ENCODE measurements at places on chromosomes 11 and 22. TPM values are rescaled to one million over a fixed set of nuclear protein-coding genes. Genes with fewer than 3 reads are reported as not detected.

Gene PLAAT5
- total RNA-seq = not detected

Gene APOA4
- total RNA-seq = not detected

Gene OR52I2
- not detected for total RNA-seq

Gene GDPD4
- total RNA-seq = not detected

Gene NCAPH2
- 36.4 TPM for total RNA-seq

Gene IL18
- total RNA-seq = 94.3 TPM

Gene WNT7B
- 135 TPM for total RNA-seq

Gene PRSS23
- total RNA-seq = 450 TPM

Gene ZNF280A
- 3.5 TPM for total RNA-seq

Gene RIMBP3C
- total RNA-seq = 0.27 TPM

Gene CDC42EP2
- total RNA-seq = 13.8 TPM

Gene LINC01488
- total RNA-seq = not detected

Gene LRRC74B
- not detected for total RNA-seq

Gene RAG2
- not detected for total RNA-seq

Gene DRICH1
- total RNA-seq = not detected

Gene NLRP6
- 0.08 TPM for total RNA-seq

Gene OR2D3
- total RNA-seq = not detected

Gene PKP3
- 39.8 TPM for total RNA-seq

Gene SPON1
- total RNA-seq = not detected

Gene TPBGL
- 0.15 TPM for total RNA-seq

Gene RFPL1
- not detected for total RNA-seq

Gene GRAP2
- total RNA-seq = not detected

Gene MS4A6E
- total RNA-seq = not detected

Gene MMP13
- total RNA-seq = not detected

Gene KCNE3
- not detected for total RNA-seq

Gene TRIM66
- total RNA-seq = 1.7 TPM

Gene CEND1
- total RNA-seq = 1.6 TPM

Gene GNG3
- not detected for total RNA-seq

Gene TNNT3
- not detected for total RNA-seq

Gene OR10V1
- total RNA-seq = not detected

Gene CASP12
- not detected for total RNA-seq

Gene BRSK2
- 5.6 TPM for total RNA-seq

Gene SLC22A25
- total RNA-seq = not detected

Gene ZBTB16
- not detected for total RNA-seq

Gene VPREB3
- total RNA-seq = 0.85 TPM

Gene TRIM48
- total RNA-seq = not detected

Gene CHST1
- 1.1 TPM for total RNA-seq

Gene MOV10L1
- total RNA-seq = not detected

Gene C1QTNF4
- not detected for total RNA-seq

Gene IGLL1
- not detected for total RNA-seq

Gene KCNA4
- total RNA-seq = not detected

Gene MRGPRX3
- total RNA-seq = not detected

Gene SLC22A6
- not detected for total RNA-seq

Data from A549 treated with RU486 at 1 μM for 4 hours (cell line).